ENCODE measurements at places on chromosomes 5 and 9.

GRCh38 chr5:124980163-124980941 is 233.9 kb upstream of the ZNF608 start:
- DNase-seq = no peak

DNA sequence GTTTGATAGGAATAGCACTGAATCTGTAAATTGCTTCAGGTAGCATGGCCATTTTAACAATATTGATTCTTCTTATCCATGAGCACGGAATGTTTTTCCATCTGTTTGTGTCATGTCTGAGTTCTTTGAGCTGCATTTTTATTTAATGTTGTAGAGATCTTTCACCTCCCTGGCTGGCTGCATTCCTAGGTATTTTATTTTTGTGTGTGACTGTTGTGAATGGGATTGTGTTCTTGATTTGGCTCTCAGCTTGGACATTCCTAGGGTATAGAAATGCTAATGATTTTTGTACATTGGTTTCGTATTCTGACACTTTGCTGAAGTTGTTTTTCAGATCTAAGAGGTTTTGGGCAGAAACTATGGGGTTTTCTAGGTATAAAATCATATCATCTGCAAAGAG is 152.9 kb upstream of the CHD1 start:
- DNase-seq = no peak

- DNase-seq = no peak
Measured at GRCh38 chr9:78030296-78030552, 1.4 kb downstream of the GNAQ start.

- DNase-seq = no peak
Measured at GRCh38 chr5:157890836-157891597, 32.1 kb upstream of the CLINT1 start.

DNA sequence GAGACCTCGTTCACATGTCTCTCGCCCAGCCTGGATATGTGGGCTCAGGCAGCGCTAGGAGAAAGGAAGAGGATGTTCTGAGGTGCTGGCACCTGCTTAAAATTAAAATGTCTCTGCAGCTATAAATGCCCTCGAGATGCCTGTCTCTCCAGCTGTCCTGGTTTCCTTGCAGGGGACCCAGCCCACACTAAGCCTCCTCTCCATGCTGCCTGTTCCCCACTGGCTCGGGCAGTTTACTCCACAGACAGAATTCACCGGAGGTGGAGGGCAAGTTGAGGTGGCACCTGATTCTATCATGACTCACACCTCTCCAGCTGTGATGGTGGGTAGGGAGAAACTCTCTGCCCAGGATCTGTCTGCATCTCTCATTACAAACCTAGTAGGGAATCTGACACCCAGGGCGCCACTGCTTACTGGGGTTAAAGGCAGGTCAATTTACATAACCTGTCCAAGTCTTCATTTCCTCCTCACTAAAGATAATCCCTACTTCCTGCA is 420.9 kb downstream of the SPOCK1 start:
- DNase-seq = peak; percentile 3

- no peak for DNase-seq
Measured at GRCh38 chr5:63032343-63032742, 453.7 kb downstream of the LRRC70 start.

DNA sequence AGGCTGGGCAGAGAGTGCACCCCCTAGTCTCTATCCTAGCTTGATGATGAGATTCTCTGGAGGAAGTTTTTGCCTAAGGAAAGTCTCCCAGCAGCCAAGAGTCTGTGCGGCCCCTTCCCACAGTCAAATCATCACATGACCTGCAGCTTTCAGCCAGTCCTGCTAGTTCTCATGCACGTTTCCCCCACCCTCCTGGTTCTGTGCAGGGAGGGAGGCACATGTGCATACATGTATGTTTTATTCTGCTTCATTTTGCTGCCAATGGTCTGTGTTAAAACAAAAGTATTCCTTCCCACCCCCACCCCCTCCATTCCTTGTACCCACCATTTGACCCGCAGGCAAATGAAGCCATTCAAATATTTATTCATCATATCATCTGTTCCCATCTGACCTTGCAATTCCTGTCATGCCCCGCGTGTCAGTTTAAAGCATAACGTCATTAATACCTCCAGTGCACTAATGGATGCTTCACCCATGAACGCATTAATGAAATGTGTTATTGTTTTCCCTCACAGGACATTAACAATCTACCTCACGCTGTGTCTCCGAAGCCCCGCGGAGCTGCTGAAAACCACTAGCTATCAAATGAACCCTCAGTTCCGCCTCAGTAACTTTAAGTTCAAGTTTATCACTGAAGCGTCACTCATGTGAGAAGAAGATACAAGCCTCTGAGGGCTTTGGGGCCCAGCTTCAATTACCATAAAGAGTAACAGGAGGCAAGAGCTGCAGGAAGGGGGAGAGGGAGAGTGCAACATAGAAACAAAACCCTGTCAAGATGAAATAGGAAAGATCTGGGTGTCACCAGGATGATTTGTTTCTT is 139.6 kb downstream of the RASEF start:
- DNase-seq = no peak

DNA sequence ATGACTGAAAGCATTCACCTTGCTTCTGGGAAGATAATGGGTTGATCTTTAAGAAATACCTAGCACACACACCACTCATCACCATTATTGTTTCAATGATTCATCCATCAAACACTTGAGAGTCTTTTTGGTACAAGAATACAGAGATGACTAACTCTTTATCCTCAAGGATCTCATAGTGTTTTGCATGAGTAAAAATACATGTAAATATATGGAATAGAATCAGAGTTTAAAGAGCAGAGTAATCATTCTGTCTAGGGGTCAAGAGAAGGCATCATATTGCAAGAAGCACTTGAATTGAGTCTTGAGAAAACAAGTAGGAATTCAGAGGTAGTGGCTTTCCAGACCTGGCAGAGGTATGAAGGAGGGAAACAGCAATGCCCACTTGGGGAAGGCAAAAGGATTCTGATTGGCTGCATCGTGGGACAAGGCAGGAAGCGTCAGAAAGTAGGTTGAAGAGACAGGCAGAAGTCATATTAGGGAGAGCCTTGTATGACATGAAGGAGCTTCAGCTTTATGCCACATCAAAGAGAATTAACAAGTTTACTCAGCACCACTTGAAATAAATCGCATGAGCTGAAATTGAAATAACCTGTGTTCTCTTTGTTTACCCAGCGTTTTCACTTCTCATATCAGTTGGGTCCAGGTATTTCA is 542.5 kb downstream of the TLE1 start:
- DNase-seq = no peak

DNA sequence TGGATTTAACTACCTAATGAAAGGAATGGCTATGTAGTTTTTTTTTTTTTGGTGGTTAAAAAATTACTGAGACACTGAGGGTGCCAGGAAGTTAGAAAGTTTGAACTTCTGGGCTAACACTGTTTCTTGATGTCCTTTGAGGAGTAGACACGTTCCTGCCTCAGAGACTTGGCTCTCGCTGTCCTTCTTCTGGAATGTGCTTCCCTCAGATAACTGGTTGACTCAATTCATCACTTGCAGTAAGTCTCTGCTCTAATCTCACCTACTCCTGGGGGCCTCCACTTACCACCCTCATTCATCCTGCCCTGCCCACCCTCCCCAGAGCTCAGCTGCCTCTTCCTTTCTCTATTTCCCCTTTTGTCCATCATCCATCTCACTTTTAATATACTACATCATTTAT is 167.0 kb downstream of the YTHDC2 start:
- DNase-seq = no peak

DNA sequence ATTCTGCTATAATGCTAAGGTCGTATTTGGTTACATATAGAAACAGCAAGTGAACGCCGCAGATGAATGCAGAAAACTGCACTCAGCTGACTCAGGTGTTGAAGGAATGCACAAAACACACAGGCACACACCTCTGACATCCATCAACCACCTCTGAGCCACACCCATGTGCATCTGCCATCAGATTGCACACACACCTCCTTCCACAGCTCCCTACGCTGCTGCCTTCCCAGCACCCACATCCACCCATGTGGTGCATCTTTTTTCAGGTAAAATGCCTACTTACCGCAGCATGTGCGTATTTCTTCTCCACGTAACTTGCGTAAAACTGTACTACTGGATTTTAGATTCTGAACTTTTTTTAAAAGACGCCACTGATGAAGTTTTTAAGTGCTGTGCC is 7.1 kb downstream of the STK10 start:
- DNase-seq = no peak

DNA sequence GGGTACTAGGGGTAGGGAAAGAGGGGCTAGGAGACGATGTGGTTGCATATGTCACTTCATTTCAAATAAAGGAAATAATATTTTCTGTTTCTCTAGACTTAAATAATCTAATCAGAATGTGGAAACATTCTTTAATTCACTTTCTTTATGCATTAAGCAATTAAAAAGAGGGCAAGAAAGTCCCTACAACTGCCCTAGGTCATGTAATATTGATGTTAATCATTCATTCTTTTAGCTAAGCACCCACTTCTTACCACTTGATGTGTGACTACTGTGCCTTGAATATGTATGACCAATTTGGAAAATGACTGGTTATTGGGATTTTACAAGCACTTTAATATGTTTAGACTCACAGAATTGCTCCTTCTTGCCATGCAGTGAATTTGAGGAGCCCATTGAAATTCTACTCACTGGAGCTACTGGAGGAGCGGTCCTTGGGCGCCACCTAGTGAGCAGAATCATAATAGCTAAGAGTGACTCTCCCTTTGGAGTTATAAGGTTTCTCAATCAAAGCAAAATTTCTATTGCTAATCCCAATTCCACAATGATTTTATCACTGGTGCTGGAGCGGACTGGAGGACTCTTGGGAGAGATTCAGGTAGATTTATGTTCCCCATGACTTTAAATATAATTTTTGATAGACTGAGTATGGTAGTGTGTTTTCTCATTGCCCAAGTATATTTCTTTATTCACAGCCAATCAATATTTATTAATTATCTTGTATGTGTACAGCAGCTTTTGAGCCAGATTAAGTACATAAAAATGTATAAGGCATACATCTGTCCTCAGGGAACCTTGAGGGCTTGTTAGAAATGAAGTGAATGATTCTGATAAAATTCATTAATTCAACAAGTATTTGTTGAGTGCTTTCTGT is 225.1 kb downstream of the ADGRV1 start:
- DNase-seq = peak; percentile 76

GRCh38 chr5:101846496-101846895 is 449.6 kb downstream of the SLCO4C1 start:
- DNase-seq = no peak

DNA sequence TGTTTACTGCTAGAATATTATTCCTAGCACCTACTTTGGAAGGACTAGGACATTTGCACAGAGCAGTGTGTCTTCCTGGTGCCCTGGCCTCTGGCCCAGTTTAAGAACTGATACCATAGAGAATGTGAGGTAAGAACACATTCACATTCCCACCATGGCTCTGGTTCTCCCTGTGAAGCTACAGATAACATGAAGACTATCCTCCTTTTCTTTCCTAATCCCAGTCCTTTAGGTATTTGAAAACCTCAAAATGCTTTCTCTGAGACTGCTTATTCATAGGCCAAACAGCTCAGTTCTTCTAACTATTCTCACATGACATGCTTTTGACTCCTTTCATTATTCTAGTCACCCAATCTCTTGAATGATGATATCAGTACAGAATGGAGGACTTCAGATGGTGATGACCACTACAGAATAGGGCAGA is 11.9 kb downstream of the FAM219A start:
- DNase-seq = peak; percentile 39

GRCh38 chr9:38422555-38423260 is 1.5 kb downstream of the IGFBPL1 start:
- no peak for DNase-seq

DNA sequence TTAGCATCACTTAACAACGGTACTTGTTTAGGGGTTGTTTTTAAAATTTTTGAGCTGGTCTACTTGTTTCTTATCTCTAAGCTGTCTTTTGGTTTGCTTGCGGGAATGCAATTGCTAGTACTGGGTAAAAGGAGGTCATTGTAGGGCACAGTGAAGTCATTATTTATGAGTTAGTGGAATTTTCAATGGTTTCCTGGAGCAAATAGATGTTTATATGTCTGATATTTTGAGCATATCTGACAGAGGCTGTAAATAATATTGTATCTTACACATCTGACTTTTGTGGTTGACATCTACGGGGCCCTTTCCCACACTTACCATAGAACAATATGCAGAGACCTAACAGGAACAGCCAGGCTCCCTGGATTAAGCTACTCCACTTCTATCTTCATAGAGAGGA is 90.4 kb upstream of the IL6ST start:
- DNase-seq = peak; percentile 80

GRCh38 chr5:127418974-127419682 is 98.3 kb upstream of the PRRC1 start:
- no peak for DNase-seq

DNA sequence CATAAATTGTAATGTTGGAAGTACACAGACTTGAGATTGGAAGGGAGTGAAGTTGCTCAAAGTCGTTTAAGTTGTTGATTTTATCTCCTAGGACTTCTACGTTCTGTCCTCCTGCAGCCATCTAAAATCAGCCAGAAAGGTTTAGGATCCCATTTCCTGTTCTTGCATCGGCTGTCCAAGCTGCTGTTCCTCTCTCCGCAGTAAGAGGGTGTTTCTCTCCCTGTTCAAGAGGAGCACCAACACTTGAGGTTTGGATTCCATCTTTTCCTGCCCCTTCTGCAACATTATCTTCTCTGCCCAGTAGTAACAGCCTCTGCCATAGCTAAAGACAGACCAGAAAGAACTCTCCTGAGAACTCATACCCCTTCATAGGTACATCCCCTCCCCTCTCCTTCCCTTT is 373.4 kb downstream of the GADD45G start:
- peak; percentile 16 for DNase-seq

- no peak for DNase-seq
Measured at GRCh38 chr9:138073808-138074207, 196.2 kb downstream of the CACNA1B start.
